NCI-H1105 treated with DMSO at 0.1 percent for 48 hours (cell line): ENCODE measurements at places on chromosomes 7 and 10.

DNA sequence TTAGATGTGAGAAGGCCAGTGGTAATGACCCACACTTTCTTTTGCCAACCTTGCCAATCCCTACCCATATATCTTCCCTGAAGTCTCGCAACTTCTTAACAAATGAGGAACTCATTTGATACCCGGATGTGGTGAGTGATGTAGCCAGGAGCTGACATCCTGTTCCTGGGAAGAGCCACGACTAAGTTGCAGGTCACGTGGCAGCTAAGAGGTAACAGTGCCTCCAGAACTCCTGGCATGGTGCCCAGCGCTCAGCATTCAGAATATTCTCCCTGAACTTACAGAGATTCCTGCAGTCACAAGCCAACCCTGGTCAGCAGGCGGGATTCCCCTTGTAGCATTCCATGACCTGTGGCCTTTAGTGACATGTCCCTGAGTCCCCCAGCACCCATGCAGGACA is 282.5 kb downstream of the GALNT17 start:
- no peak for DNase-seq

- no peak for DNase-seq
These were observed 91.3 kb downstream of the CACNB2 start for GRCh38 chr10:18231480-18231879.

DNA sequence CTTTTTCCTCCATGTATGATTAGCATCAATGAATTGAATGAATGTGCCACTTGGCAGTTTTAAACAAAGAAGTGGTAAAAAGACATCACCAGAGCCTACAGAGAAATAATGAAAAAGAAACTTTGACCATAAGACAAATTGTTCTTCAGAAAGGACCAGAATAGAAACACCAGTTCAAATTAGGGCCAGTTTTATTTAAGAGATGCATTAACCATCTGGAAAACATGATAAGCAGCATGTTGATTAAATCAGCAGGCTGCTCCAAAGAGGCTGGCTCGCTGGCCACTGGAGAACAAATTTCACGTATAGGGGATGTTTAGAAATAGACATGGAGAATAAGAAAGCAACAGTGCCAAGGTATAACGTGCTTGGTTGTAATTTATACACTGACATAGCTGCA is 242.3 kb upstream of the AOAH start:
- DNase-seq: no peak

DNA sequence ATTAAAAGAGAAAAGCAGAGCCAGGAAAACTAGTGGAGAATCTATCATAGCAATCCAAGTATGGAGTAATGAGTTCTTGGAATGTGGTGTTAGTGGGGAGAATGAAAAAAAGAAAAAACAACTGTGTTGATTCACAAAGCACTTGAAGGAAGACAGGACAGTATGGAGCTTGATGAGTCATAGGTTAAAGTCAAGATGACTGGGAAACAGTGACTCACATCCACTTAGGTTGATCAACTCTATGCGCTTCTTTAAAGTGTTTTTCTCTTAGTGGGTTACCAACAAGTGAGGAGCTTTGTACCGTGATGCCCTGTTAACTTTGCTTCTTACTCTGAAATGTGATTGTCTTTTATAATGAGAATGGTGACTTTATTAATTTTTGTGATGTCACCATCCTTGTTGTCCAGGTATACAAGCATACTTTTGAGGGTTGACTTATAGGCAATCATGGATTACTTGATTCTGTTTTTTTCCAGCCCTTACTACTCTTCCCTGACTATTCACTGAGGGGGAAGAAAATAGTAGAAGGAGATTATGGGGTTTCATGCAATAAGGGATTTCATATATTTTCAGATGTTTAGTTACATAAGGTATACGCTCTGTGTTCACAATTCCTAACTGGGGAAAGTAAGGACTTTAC is 32.1 kb upstream of the MDFIC start:
- DNase-seq: no peak

- DNase-seq: no peak
These were observed 47.9 kb upstream of the STK17A start for GRCh38 chr7:43535031-43535451.

DNA sequence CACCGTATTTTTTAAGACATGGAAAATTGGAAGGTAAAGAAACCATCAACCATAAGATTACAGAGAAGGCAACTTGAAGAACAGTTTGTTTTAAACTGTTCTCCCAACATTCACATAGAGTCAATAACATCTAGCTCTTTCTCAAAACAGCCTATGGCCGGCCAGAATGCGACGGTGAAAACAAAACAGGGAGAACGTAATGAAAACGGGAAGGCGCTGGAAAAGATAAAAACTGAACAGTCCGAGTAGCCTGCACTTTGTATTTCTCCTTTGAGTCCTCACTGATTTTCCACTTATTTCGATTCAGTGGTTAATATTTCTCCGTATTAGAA is 637 bp downstream of the MICU1 start:
- DNase-seq: no peak

DNA sequence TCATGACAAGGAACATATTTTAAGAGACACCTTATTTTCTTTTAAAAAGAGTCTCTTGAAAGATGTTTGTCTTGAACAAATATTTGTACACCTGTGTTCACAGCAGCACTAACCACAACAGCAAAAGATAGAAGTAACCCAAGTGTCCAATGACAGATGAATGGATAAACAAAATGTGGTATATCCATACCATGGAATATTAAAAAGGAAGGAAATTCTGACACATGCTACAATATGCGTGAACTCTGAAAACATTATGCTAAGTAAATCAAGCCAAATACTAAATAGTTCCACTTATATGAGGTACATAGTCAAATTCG is 17.8 kb downstream of the SGMS1 start:
- DNase-seq: no peak

GRCh38 chr10:101646364-101646763 is 48.6 kb downstream of the FBXW4 start:
- no peak for DNase-seq
